ENCODE measurements at places on chromosomes 7 and 10. TPM values are rescaled to one million over a fixed set of nuclear protein-coding genes. Genes with fewer than 3 reads are reported as not detected.

ZNF488 gene
- polyA plus RNA-seq: 0.16 TPM

SPRN gene
- 1.2 TPM for polyA plus RNA-seq

CLDN3 gene
- not detected for polyA plus RNA-seq

GRCh38 chr10:131573256-131573655, 261.7 kb upstream of the TCERG1L start:
- DNase-seq: no peak

DNA sequence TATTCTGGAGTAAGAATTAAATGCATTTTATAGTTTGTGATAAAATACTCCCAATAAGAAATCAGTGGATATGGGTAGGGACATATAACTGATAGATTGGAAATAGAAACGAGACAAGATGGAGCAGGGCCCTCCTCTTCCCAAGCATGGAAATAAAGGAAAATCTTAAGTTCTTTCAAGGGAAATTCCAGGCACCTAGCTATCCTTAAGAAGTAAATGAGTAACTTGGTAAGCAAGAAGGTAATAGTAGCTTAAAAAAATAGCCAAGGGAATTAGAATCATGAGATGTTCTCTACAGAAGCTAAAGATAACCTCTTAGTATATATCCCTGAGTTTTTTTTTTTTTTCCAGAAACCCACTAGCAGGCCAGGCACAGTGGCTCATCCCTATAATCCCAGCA, 105.5 kb upstream of the FAM3C start:
- DNase-seq: no peak

GRCh38 chr7:77580762-77581350, 43.8 kb downstream of the PTPN12 start:
- DNase-seq: peak; percentile 3

DGKB gene
- 0.04 TPM for polyA plus RNA-seq

ZNF789 gene
- polyA plus RNA-seq: 7.9 TPM

NODAL gene
- polyA plus RNA-seq: not detected

- DNase-seq: no peak
These were observed 40.4 kb downstream of the TMEM168 start for GRCh38 chr7:112749775-112750174.

DNA sequence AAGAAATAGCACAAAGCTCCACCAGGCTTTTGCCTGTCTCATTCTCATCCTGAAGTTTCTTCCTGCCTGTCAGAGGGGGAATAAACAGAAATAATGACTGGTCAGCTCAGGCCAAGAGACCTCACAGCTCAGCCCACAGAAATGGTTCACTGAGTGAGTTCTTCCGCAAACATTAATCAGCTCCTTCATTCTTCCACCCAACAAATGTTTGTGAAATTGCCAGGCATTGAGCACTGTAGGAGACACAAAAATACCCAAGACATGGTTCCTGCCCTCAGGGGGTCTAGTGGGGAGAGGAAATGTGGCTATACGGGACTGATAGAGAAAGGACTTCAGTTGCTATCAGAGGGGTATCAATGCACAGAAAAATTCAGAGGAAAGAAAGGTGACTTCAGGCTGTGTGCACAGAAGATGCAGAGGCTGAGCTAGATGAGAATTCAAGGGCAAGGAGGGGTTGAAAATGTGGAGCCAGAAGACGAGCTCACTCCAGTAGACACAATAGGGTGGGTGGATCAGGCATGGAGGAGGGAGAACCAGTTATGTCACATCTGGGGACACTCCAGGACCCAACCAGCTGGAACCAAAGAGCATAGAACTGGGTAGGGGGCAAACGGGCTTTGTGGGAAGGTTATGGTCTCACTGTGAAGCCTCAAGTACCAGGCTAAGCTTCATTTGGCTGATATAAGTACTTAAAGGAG, 20.9 kb downstream of the MYOF start:
- no peak for DNase-seq
